ENCODE measurements at places on chromosomes 12 and 14. TPM values are rescaled to one million over a fixed set of nuclear protein-coding genes. Genes with fewer than 3 reads are reported as not detected.

DNA sequence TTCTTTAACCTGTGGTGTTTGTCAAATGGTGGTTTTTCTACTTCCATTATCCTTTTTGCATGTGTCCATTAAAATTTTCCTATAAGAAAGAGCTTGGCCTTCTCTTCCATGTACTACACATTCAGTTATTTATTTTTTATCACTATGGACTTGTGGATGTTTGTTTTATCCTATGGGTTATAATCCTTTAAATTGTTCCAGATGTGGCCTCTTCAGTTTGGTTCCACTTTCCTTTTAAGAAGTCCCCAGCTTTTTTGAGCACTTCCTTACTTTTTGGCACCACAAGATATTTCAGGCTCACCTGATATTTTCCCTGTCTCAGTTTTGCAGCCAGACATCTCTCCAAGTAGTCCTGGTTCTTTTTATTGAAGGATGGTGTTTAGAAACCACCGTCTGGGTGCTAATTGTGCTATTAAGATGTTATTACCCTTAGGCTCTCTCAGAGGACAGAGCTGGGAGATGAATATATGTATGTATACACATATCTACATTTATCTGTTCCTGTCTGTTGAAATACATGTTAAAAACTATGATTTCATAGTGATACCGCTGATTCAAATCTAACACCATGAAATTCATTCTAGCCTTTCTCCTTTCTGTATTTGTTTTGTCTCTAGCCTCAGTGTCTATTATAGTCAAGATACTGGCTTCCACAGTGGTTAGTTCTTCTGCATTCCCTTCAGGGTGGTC lies 408.5 kb upstream of the RGS6 start:
- DNase-seq, result no peak

DNA sequence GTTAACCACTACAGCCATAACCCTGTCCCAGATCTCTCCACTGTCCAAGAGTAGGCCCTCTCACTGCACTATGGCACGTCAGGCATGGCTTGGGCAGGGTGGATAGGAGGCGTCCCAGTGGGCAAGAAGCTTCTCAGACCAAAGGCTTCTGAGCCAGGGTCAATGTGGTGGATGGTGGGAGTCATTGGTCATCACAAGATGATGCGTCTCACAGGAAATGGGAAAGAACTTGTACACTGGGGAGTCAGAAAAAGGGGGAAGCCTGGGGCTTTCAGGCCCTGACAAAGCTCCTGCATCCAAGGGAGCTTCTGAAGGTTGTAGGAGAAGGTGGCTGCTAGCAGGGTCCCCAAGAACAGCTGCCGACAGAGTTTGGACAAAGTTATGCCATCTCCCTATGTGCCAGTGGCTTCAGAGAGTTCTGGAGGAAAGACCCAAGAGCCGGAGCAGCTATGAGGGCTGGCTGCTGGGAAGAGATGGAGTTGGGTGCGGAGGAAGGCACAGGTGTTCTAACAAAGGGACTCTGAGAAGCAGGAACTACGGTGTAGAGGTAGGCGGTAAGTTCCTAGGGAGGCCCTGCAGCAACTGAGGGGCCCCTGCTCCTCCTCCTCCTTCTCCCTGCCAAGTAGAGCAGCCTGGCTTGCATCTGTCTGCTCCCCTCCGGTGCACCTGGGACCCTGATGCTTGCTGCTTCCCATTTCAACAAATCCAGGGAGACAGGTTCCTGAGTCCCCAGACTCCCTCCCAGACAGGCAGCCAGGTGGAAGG lies 81.1 kb downstream of the ARL6IP4 start:
- no peak for DNase-seq

DNA sequence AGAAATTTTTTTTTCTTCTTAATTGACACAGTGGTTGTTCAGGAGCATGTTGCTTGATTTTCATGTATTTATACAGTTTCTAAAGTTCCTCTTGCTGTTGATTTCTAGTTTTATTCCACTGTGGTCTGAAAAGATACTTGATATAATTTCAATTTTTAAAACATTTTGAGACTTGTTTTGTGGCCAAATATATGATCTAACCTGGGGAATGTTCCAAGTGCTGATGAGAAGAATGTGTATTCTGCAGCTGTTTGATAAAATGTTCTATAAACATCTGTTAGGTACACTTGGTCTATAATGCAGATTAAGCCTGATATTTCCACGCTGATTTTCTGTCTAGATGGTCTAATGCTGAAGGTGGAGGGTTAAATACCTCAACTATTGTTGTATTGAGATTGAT lies 151.4 kb upstream of the IFNG-AS1 start:
- DNase-seq, result no peak

GRCh38 chr12:104138797-104139152 lies 765 bp upstream of the NFYB start:
- DNase-seq, result no peak

DNA sequence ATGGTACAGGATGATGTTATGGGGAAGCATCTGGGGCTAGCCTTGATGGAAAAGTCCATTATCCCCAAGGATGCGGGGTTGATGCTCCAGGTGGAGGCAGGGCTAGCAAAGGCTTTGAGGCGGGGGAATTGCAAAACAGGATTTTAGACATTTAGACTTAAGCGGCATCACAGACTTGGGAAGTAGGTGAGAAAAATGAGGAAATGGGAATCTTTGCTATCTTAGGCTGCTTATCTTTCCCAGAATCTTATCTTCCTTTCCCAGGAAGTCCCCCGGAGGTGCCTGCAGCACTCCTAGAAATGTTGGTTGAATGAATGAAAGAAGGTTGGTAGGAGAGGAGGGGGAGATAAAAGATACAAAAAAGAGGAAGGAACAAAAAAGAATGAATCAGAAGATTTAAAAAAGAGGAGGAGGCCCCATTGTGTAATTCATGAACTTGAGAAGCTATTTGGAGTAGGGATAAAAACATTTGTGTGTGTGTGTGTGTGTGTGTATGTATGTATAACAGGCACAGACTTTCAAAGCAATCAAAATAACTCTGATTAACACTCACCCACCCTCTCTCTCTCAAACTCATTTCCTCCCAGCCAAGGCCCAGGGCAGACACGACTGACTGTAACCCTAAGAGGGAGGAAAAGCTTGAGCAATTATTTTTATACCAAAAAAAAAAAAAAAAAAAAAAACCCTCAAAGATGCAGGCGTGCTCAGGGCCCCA lies 62.5 kb upstream of the TBX3 start:
- no peak for DNase-seq

DNA sequence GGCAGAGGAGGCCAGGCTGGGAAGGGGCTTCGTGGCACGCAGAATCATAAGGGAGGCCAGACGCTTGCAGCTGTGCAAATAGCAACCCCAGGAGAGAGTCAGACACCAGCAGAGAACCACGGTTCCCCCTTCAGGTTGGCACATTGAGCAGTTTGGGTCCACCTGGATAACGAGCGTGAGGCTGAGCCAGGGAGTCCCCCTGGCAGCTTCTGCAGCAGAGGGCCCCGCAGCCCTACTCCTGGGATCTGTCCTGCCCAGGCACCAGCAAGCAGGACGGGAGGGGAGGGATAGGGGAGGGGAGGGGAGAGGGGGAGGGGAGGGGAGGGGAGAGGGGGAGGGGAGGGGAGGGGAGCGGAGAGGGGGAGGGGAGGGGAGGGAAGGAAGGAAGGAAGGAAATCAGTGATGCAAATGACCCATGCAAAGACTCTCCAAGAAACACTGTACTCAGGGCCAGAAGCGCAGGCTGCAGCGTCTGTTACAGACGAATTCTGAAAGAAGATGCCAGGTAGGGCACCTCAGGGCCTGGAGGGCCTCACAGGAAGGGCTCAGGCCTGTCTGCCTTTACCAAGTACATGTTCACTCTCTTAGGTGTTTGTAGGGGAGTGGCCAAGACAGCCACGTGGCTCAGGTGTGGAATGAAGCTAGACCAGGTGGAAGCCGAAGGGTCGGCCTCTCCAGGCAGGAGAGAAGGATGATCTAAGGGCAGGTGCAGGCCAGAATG lies 32.3 kb upstream of the MMP17 start:
- DNase-seq, result peak; percentile 51

GRCh38 chr12:1171657-1172408 lies 180.8 kb downstream of the ERC1 start:
- DNase-seq, result no peak

DNA sequence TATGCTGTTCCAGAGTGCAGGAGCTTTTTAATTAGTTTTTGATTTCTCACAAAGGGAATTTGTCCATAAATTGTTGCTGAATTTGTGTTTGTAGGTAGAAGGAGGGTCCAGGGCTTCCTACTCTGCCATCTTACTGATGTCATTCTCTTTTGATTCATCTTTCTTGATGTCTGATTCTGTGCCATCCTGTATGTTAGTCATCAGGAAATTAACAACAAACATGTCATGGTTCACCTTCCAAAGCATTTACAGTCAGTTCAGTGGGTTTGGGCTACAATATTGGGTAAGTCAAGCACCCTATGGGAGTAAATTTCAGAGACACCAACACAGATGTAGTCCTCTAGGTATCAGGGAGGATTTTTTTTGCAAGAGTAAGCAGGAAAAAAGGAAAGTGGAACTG lies 135.2 kb upstream of the SLC38A2 start:
- no peak for DNase-seq

DNA sequence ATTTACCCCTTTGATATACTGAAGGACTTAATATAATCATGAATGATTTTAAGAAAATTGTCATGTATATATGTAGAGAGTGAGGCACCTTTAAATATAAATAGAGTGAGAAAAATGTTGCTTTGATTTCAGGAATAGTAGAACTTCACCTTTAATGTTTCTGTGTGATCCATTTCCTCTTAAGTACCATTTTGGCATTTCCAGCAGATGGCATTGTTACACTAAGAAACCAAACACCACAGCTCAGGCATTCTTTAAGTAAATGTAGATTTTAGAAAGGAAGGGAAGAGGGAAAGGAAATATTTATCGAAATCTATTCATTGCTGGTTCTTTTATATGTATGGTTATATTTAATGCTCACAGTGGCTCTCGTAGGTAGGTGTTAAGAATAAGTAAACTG lies 556.7 kb upstream of the FBXO33 start:
- peak; percentile 0 for DNase-seq

- DNase-seq, result no peak
Measured at GRCh38 chr12:130956456-130957303, 3.0 kb downstream of the ADGRD1 start.

DNA sequence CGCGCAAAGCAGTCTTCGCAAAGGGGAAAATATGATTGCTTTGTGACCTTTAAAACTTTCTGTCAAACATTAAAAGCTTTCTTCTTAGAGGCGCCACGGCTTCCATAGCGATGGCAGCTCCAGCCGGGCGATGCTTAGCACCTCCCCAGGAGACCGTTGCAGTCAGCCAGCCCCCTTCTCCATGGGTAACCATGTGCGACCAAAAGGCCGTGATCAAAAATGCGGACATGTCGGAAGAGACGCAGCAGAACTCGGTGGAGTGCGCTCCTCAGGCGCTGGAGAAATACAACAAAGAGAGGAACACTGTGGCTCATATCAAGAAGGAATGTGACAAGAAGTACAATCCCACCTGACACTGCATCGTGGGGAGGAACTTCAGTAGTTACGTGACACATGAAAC lies 12.7 kb upstream of the STON2 start:
- DNase-seq, result no peak

GRCh38 chr14:102798926-102799325 lies 21.7 kb downstream of the TRAF3 start:
- DNase-seq, result no peak

DNA sequence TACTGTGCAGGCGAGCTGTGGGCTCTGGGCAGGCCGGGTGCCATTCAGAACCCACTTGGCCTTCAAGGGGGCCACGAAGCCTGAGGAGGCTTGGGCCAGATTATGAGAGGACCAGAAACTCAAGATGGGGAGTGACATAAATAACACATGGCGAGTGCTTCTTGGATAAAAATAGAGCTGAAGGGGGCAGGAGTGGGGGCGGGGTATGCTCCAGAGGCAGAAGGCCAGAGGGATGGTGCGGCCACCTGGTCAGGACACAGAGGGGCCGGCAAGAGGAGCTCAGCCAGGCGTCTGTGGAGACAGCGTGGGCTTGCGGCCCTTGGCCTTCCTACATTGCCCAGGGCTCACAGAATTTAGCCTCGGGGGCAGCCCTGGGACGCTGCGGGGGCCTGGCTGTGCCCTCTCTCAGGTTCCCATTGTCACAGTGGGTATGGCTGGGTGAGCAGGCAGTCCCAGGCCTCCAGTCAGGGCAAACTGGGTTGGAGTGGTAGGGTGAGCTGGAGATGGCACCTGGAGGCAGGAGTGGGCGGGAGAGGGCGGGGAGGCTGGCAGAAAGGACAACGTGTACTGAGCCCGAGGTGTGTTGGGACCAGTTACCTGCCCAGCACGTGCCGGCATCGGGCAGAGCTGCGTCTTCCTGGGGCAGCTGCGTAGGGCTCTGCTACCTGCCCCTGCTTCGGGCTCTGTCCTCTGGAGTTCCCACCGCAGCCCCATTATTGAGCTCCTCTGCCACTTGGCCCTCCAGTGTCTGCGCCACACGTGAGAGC lies 7.4 kb upstream of the SLC25A29 start:
- DNase-seq, result no peak

- DNase-seq, result no peak
Measured at GRCh38 chr12:51441583-51441982, 17.0 kb downstream of the SLC4A8 start.

DNA sequence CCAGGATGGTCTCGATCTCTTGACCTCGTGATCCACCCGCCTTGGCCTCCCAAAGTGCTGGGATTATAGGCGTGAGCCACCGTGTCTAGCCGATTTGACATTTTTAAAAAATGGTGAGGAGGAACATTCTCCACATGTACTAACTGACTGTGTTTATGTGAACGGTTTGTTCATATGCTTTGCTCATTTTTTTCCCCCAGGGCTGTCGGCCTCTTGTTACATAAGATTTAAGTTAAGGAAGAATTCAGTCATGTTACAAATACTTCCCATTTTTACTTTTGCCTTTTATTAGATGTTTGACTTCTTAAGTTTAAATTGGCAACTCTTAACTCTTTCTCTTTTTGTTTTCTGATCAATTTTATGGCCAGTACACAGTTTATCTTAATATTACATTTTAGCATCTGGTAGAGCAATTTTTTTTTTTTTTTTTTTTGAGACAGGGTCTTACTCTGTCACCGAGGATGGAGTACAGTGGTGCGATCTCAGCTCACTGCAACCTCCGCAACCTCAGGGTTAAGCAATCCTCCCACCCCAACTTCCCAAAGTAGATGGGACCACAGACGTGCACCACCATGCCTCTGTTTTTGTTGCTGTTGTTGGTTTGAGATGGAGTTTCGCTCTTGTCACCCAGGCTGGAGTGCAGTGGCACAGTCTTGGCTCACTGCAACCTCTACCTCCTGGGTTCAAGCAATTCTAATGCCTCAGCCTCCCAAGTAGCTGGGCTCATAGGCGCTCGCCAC lies 9.6 kb downstream of the GNS start:
- DNase-seq, result no peak

NT5DC3 gene
- total RNA-seq, result 34.3 TPM

SELPLG gene
- 0.34 TPM for total RNA-seq

AKAP6 gene
- total RNA-seq, result 2.5 TPM

NTS gene
- not detected for total RNA-seq

TESPA1 gene
- total RNA-seq, result not detected

PIWIL1 gene
- total RNA-seq, result 0.04 TPM

TPPP2 gene
- not detected for total RNA-seq

GPR84 gene
- 0.07 TPM for total RNA-seq

TAS2R8 gene
- total RNA-seq, result not detected
